Activated CD4-positive, alpha-beta T cell treated with anti-CD3 and anti-CD28 coated beads, Interleukin-2, amount 50 U/mL, for 24 hours (primary cell): ENCODE measurements at places on chromosomes 12 and 14.

GRCh38 chr12:64835901-64836300 is 11.5 kb downstream of the TBC1D30 start:
- no peak for DNase-seq

DNA sequence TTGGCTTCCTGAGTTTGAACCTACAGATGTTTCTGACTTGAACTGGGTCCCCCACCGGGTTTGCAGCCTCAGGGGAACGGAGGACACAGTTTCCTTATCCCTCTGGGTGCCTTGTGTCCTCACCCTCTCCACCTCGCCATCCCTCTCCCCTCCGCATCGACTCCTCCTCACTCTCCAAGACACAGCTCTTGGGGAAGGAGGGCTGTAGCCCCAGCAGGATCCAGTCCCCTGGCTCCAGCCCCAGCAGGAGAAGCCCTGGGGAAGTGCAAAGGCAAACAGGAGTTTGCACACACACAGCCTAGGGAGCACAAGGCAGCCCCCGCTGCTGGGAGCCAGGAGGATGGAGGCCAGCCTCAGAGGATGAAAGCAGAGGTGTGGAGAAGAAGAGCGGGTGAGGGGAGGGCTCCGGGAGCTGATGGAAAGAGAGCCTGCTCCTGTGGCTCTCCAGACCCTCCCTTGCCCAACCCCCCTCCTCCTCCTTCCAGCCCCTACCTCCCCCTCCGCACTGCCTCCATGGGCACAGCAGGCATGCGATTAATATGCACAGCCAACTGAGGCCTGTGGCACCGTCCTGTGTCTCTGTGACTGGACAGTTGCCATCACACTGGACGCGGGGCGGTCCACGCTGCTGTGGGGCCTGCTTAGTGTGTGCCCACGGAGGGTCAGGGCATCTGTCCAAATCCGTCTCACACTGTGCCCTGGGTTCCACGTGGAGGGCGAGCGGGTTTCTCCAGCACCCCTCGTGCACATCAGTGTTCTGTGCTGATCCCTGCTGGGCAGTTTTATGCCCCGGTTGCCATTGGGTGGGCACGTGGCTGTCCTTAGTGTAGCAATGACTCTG is 193.7 kb upstream of the DIO3 start:
- DNase-seq, result no peak

GRCh38 chr12:110403976-110404682 is 621 bp upstream of the ANAPC7 start:
- peak; percentile 77 for DNase-seq

DNA sequence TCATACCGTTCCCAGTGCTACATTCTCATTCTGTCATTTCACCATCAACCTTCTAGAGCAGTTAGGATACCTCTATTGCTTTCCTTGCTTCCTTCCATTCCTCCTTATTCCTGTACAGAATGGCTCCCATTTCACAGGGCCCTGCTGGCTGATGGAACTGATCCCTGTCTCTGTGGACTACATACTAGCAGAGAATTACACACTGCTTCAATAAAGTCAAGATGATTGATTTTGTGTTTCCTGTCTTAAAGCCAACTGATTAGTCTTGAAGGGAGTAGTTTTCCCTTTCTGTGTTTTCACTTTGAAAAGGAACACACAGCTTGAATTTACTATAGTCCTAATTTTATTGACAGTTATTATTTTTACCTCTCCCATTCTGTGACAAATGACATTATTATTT is 130.1 kb downstream of the ST8SIA1 start:
- no peak for DNase-seq

- no peak for DNase-seq
Measured at GRCh38 chr14:90444077-90444696, 47.4 kb downstream of the CALM1 start.

- DNase-seq, result no peak
Measured at GRCh38 chr12:124422142-124422569, 127.3 kb downstream of the RFLNA start.

- DNase-seq, result peak; percentile 58
Measured at GRCh38 chr14:96362071-96362964, 823 bp downstream of the ATG2B start.

DNA sequence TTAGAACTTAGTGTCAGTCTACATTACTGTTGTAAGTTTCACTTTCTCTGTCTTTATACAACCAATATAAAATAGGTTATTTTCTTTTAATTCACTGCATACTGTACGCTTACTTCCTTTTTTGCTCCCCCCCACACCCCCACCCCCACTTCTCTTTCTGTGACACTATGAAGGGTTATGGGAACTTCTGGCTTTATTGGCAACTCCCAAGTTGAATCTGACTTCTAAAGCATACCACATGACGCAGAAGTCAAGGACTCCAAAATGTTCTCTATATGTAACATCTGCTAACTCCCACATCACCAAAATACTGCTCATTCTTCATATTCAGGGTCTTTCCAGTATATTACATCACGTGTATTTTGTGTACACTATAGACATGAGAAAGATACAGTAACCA is 81.2 kb upstream of the ATXN7L3B start:
- DNase-seq, result no peak

DNA sequence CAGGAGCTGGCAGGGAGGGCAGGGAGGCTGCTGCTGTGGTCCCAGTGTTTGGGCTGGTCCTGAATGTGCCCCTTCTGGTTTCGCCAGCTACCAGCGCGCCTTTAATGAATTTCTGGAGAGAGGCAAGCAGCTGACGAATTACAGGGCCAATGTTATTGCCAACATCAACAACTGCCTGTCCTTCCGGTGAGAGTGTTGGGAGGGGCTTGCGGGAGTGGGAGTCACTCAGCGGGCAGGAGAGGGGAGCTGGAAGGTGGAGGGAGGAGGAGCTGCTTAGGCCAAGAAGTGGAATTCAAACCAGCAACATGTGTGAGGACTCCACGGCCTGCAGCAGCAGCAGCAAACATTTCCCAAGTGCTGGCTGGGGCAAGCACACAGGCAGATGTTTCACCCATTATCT is 7.7 kb downstream of the TNFAIP2 start:
- DNase-seq, result no peak

- DNase-seq, result no peak
Measured at GRCh38 chr12:40183715-40184114, 41.1 kb upstream of the LRRK2 start.

- DNase-seq, result no peak
Measured at GRCh38 chr14:29846339-29847055, 81.2 kb downstream of the PRKD1 start.

GRCh38 chr12:2284857-2285256 is 232.1 kb downstream of the CACNA1C start:
- DNase-seq, result no peak

- no peak for DNase-seq
Measured at GRCh38 chr14:96125536-96125935, 79.1 kb upstream of the BDKRB2 start.

DNA sequence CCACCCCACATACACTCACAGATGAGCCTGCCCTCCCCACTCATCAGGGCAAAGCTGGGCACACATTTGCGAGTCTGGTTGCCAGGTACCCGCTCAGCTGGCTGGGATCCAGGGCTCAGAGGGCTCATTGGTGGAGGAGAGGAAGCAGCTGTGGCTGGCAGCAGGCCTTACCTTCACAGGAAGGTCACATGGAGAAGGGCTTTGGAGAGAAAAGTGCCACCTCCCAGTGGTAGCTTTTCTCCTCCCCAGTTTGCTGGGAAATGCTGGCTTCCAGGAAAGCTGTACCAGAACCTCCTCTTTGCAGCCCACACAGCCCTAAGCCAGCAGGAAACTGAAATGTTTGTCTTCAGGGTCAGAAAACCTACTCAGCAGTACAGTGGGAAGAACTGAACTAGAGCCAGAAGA is 55.6 kb downstream of the LGMN start:
- DNase-seq, result no peak

GRCh38 chr14:68391311-68392014 is 401.4 kb downstream of the ZFP36L1 start:
- no peak for DNase-seq

DNA sequence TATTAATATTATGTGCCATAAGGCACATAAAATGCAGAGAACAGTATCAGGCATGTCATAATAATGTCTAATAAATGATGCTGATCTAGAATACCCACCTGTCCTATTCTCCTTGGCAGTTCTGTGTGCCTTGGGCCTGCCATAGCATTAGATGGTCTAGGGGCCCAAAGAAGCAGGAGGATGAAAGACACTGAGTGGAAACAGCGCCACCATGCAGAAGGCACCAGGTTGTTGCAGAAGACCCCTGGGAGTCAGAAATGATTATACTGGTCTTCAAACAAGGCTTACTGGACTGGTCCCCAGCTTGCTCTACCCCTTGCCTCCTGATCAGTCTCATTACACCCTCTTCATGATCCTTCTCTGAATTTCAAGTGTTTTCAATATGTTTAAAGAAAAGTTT is 353.3 kb downstream of the GRIN2B start:
- DNase-seq, result no peak

- DNase-seq, result no peak
Measured at GRCh38 chr12:101855364-101855884, 22.0 kb upstream of the DRAM1 start.

- DNase-seq, result no peak
Measured at GRCh38 chr12:123441523-123442164, 5.2 kb upstream of the RILPL2 start.

DNA sequence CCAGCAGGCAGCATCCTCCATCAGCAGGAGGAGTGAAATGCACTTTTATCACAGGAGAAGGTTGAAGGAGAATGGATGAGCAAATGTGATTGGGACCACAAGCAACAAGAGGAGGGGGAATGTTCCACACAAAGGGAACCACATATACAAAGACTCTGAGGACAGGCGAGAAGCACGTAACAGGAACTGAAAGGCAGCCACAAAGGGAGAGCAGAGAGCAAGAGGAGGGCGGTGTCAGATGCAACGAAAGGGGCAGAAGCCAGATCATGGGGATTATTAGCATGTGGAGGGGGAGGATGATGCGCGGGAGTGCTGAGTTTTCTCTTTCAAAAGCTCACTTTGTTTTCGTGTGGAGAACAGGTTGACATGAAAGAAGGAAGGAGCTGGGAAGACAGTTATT is 241.1 kb downstream of the SPTSSA start:
- DNase-seq, result no peak

- no peak for DNase-seq
Measured at GRCh38 chr12:46389031-46389616, 16.6 kb upstream of the SLC38A2 start.

- DNase-seq, result no peak
Measured at GRCh38 chr12:85642808-85643207, 193.4 kb downstream of the RASSF9 start.

GRCh38 chr12:32178341-32179010 is 71.8 kb downstream of the BICD1 start:
- no peak for DNase-seq

DNA sequence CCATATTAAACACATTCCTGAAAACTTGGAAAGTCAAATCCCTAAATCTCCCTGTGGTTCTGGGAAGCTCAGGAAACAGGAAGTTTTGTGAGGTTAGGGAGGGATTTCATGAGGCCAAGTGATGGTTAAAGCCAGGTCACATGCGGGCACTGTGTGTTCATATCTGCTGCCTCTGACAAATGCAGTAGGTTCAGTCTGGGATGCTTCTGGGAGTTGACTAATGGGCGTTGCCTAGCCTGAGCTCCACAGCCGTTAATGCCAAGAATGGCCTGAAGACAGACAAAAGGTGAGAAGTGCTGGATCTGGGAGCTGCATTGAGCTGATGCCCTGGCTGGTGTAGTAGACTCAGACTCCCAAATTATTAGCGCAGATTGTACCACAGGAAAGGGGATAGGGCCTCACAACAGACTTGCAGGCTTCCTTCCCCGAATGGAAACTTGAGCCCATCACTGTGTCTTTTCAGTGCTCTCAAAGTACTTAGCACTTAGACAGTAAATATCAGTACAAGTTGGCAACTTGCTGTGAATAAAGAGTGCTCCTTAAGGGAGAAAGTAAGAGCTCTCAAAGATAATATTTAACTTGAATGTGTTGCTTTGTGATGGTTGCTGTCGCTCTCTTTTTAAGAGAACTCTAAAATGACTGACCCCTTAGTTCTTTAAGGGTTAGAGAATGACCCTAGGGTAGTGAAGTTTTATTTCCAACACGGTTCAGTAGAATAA is 17.3 kb downstream of the GSG1 start:
- no peak for DNase-seq

GRCh38 chr14:95255487-95255886 is 64.2 kb downstream of the CLMN start:
- no peak for DNase-seq

GRCh38 chr12:131836714-131837397 is 8.7 kb downstream of the MMP17 start:
- no peak for DNase-seq
